ENCODE measurements at places on chromosomes 4 and X.

GRCh38 chrX:1306909-1307625, 29.5 kb upstream of the IL3RA start:
- no peak for DNase-seq

DNA sequence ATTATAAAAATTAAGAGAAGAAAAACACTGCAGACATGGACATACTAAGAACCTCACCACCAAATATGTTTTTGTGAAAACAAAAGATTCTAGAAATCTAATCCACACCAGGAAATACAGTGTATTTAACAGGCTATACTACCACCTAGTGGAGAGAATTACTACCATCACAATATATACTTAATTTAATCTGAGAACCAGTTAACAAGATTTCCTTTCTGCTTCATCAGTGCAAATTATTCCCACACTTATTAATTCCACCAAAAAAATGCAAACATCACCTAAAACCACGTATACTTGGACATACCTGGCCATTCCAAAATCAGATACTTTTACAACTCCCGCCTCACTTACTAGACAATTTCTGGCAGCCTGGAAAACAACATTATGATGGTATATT, 7.0 kb upstream of the TXK start:
- DNase-seq: peak; percentile 9

GRCh38 chr4:158770671-158771070, 1.8 kb downstream of the FNIP2 start:
- DNase-seq: no peak

- DNase-seq: no peak
Observed at GRCh38 chr4:156021298-156021697, 67.6 kb upstream of the CTSO start.

DNA sequence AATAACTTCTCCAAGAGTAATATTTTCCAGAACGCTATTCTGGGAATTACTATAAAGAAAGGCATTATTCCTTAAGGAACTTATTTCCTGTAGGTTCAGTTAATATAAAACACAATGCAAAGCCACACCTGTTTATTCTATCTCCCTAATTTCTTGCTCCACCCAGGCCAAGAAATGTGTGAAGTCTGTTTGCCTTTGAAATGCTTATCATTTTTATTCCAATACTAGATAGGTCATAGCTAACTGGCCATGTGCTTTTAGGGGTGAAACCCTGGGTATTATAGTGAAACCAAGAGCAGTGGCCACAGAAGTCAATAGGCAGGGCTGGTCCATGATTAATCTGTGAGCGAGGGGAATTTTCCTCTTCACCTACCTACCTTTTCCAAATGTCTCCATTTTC, 14.8 kb downstream of the CXCL3 start:
- DNase-seq: no peak

DNA sequence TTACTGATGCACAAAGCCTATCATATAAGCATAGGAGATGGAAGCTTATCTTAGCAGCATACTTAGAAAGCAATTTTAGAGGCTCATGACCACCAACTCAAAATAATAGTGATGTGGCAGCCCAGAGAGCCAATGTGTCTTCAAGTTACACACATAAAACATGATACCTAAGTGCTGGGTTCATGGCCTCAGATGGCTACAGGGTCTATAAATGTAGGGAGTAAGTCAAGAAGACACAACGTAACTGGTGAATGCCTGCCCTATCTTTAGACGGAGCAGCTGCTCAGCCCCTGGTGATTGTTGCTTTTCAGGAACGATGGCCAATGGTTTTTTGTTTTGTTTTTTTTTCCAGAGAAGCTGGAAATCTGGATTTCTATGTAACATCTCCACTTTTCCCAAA, 42.8 kb downstream of the RNF150 start:
- DNase-seq: no peak

GRCh38 chr4:142128529-142128928, 492.1 kb downstream of the IL15 start:
- no peak for DNase-seq

DNA sequence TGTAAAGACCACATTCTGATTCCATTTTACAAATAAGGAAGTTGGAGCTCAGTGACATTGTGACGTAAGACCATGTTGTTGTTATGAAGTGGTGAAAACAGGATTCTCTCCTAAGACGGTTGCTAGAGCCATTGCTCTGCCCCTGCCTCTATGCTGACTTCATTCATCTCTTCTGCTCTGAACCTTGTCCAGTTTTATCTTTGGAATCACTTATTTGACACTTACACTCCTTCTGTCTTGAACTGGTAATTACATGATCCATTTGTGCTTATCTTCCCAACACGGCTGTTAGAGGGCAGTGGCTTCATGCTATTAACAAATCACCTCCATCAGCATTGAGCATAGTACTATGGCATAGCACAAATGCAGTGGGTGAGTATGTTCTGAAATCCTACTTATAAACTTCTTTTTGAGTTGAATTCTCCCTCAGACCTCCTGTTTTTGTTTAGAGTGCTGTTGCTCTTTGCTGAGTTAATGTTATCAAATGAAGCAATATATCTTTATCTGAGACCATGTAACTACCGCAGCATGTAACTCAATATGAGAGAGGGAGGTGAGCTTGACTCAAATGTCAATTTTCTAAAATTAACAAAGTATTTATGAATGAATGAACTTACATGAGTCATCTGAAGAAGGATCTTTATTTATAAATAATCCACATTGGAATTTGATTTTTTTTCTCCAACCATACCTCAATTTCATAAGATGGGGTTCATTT, 177.8 kb downstream of the RASL11B start:
- no peak for DNase-seq

- no peak for DNase-seq
Observed at GRCh38 chr4:35539404-35540055, 704.8 kb downstream of the ARAP2 start.

DNA sequence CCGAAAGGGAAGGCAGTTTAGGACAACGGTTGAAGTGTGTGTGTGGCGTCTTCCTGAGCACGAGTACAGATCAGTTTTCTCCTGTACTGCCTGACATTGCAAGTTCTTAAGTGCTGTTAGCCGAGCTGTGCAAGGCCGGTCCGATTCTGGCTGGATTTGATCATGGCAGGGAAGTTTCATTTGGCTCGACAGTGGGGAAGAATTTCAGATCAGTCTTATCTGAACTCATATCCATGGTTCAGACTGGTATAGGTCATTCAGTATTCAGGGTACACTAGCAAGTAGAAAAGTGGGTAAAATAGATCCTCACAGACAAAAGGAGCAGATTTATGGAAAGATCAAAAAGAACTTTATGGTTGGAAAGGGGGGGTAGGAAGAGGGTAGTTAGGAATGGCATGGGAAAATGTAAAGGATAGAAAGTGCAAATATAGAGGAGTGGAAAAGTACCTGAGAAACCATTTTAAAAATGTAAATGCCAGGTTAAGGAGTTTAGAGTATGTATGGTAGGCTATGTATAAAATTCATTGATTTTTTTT, 716 bp downstream of the THAP9 start:
- no peak for DNase-seq

GRCh38 chr4:111127841-111128240, 505.0 kb upstream of the PITX2 start:
- no peak for DNase-seq

DNA sequence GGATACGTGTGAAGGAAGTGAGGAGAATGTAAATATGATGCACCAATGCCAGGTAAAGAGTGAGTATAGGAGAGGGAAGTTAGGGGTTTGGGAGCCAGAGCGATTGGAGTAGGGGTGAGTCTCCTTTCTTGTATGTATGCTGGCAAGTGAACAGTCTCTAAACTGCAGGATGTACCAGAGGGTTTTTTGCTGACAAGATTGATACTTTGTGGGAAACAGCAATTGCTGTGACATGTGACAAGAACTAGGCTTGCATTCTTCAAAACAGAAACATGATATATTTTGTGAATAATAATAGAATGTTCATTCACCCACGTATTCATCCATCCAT, 706 bp downstream of the CHIC1 start:
- no peak for DNase-seq

DNA sequence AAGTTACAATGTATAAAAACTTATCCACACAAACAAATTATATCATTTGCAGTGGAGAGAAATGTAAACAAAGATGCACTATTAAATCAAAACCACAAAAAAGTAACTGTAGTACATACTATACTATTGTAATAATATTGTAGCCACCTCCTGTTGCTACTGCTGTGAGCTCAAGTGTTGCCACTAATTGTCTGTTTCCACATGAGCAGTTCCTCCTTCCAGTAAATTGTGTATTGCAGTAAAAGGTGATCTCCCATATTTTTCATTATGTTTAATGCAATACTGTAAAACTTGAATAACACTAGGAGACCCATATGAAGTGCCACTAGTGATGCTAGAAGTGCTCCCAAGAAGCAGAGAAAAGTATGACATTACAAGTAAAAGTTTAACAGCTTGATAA, 11.7 kb downstream of the LIN54 start:
- no peak for DNase-seq

DNA sequence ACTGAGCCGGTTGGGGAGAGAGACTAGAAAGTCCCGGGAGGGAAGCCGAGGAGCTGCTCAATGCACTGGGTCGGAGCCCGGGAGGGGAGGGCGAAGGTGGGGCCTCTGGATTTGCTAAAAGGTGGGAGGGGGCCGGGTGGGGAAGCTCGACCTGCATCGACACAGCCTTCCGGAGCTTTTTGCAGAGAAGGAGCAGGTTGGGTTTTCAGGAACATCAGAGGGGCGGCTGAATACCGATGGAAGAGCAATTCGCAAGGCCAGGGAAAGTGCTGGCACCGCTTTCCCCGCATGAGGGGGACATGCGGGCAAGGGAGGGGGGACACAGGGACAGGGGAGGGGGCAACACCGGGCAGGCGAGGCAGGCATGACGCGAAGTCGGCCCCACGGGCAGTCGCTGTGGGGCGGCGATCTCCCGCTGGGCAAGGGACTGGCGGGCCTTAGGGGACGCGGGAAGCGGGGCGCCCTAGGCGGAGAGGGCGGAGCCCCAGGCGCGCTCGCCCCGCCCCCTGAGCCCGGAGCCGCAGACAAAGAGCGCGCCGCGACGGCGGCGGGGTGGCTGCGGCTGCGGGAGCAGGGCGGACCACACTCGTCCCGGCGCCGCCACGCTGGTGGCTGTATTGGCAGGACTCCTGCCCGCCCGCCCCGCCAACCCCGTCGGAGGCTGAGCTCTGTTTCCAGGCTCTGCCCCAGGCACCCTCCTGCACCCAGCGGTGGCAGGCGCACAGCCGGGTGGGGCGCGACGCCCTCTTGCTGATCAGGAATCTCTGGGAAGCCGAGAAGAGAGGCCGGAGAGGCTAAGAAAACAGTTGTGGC, 11.6 kb downstream of the PDZD4 start:
- DNase-seq: no peak

DNA sequence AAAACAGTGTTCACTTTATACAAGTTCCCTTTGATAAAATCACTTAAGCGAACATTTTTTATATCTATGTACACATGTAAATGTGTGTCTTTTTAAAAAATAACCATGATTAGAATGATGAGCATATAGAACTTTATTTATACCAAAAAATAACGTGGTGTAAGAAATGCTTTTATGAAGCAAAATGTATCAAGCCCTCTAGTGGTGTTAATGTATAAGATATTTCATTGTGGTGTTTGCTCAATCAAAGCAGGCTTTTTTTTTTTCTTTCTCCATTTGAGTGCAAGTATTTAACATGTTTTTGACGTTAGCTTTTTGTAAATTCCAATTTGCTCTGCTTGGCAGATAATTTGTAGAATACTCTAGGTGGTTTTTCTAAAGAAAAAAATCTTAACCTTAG, 2092.4 kb upstream of the TENM3 start:
- DNase-seq: no peak

DNA sequence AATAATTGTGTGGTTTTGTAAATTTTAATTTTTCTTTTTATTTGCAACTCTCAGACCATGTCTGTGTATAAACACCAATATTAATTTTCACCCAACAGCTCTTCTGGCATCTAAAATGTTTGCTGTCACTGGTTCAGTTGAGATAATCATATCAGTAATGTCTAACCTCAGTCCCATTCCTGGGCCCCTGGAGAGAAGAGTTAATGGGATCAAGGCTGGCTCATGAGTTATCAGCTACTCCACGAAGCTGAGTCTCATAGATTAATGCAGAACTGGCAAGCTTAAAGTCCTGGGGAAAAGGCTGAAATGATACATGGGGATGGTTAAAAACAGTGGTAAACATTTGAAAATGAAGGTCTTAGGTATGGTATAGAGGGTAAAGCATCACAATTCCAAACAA, 28.4 kb upstream of the TSPAN5 start:
- no peak for DNase-seq

DNA sequence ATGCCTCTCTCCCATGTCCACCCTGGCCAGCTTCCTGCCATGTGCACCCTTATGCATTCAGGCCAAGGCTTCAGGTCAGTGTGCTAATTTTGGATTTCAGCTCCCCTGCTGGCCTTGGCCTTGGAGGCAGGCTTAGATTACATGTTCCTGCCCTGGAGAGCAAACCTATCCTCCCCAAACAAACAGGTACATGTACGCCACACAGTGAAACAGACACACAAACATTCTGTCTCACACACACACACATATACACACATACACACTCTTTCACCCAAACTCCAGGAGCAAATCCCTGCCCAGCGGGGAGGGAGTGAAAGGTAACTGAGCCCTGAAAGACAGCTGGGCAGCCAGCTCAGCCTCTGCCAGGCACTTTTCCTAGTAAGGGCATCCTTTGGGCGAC, 62.7 kb upstream of the ARHGAP36 start:
- DNase-seq: no peak

- DNase-seq: no peak
Observed at GRCh38 chr4:157004279-157005161, 32.9 kb upstream of the PDGFC start.

DNA sequence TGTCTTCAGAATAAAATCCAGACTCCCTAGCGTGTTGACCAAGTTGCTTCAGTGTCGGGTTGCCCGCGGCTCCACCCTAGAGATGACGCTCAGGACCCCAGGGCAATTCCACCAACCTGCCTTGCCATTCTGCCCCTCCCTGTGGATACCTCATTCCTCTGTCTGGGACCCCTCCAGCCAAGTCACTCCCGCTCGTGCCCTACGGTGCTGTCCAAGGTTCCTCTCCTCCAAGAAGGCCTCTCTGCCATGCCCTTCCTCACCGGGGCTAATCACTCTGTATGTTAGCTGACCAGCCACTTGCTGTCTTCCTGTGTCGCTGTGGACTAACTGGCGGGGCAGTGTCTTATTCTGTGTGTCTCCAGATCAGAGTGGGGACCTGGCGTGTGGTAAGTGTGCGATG, 46.6 kb downstream of the TENM3 start:
- DNase-seq: no peak

Measured in GM04503 (cell line).